ENCODE measurements at places on chromosomes 1 and 21. TPM values are rescaled to one million over a fixed set of nuclear protein-coding genes. Genes with fewer than 3 reads are reported as not detected.

The NIBAN1 gene
- total RNA-seq = 17.5 TPM

The RIMS3 gene
- total RNA-seq = 8.2 TPM

The IGSF8 gene
- total RNA-seq = 44.1 TPM

The S100A7A gene
- 0.10 TPM for total RNA-seq

The TNNT2 gene
- 7.9 TPM for total RNA-seq

The LRRC3 gene
- total RNA-seq = 6.2 TPM

The KCNK2 gene
- total RNA-seq = 1.4 TPM

The DTL gene
- total RNA-seq = 4.8 TPM

The TLR5 gene
- 11.0 TPM for total RNA-seq

The ITGB2 gene
- 11.2 TPM for total RNA-seq

The GBP6 gene
- 0.64 TPM for total RNA-seq

The MAEL gene
- total RNA-seq = not detected

The DNMT3L gene
- not detected for total RNA-seq

The ELAPOR1 gene
- 28.2 TPM for total RNA-seq

GRCh38 chr1:26367441-26367840 lies 5.1 kb downstream of the ZNF683 start:
- no peak for DNase-seq

GRCh38 chr1:38474738-38475623 lies 384.6 kb downstream of the RRAGC start:
- no peak for DNase-seq

DNA sequence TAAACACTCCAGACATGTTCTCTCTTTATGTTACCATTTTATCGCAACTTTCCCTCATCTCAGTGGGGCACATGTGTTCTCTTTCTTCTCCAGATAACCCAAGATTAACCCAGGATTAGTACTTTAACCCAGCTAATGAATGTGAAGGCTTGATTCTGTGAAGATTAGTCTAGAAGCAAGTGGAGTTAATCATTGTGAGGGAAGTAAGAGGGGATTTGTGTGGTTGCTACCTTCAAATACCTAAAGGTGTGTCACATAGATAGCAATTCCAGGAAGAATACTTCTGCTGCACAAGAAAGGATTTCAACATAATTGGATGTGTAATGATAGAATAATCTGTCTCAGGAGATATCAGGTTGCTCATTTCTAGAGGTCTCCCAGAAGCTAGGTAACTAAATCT lies 327.1 kb downstream of the PBX1 start:
- no peak for DNase-seq

GRCh38 chr1:226638001-226638601 lies 89.5 kb downstream of the STUM start:
- peak; percentile 77 for DNase-seq

DNA sequence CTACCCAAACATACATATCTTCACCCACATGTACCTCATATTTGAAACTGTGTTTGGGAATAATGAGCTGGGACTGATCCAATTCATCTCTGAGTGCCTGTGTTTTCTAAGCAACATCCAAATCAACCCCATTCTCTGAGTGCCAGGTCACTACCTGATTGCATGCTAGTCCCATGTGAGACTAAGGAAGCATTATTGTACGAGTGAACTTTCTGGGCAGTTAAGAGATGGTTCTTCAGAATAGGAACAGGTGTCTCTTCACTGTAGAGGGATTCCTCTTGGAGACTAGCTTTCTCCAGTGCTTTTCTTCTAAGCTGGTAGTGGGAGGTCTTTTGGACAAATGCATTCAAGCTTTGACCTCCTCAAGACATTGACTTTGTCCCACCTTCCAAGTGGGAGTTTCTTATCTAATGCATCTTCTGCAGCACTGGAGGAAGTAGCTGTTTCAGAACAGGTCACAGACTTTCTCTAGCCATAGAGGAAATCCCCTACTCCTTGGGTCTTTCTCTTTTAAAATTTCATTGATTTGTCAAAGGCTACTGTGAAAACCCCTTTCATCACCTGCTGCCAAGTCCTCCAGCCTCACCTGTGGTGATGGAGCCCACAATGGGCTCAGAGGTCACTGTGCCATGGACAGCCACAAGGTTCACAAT lies 172.0 kb upstream of the KIAA0040 start:
- DNase-seq = no peak

DNA sequence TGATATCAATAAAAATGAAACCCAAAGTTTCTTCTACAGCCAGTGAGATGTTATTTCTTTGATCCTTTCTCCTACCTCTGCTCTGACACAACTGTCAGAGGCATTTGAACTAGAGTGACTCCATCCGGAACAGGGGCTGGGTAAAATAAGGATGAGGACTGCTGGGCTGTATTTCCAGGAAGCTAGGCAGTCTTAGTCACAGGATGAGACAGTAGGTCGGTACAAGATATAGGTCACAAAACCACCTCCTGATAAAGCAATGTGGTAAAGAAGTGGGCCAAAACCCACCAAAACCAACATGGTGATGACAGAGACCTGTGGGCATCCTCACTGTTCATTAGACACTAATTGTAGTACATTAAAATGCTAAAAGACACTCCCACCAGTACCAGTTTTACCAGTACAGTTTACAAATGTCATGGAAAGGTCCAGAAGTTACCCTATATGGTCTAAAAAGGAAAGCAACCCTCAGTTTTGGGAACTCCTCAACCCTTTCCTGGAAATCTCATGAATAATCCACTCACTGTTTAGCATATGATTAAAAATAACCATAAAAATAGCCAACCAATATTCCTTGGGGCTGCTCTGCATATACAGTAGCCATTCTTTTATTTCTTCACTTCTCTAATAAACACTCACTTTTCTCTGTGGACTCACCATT lies 96.7 kb downstream of the GABPA start:
- DNase-seq = no peak

GRCh38 chr1:116842654-116843053 lies 67.1 kb upstream of the PTGFRN start:
- no peak for DNase-seq

DNA sequence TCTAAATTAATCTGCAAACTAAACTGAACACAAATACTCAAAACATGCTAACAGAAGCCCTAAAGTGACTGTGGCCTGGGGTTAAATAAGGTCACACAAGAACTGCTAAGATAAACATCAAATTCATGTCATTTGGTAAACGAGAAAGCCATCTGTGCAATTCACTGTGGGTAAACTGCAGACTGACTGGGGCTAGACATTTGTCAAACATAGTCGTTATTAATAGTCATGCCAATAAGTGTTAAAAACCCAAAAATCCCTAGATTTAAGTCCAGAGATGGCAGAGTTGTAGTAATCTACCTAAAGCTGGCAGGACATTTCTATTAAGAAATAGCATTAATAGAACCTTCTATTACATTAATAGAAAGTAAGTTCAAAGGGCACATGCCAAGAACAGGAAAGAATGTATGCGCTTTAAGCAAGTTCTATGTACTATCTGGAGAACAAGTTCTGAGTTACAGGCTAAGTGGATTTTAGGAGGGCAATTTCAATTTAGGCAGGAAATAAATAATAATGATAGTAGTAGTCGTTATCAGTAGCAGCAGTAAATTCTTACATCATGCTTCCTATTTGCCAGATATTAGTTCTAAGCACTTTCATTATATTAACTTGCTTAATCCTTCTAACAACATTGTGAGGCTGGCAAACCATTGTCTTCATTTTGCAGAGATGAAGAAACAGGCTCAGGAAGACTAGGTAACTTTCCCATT lies 8.6 kb downstream of the EDEM3 start:
- DNase-seq = no peak

DNA sequence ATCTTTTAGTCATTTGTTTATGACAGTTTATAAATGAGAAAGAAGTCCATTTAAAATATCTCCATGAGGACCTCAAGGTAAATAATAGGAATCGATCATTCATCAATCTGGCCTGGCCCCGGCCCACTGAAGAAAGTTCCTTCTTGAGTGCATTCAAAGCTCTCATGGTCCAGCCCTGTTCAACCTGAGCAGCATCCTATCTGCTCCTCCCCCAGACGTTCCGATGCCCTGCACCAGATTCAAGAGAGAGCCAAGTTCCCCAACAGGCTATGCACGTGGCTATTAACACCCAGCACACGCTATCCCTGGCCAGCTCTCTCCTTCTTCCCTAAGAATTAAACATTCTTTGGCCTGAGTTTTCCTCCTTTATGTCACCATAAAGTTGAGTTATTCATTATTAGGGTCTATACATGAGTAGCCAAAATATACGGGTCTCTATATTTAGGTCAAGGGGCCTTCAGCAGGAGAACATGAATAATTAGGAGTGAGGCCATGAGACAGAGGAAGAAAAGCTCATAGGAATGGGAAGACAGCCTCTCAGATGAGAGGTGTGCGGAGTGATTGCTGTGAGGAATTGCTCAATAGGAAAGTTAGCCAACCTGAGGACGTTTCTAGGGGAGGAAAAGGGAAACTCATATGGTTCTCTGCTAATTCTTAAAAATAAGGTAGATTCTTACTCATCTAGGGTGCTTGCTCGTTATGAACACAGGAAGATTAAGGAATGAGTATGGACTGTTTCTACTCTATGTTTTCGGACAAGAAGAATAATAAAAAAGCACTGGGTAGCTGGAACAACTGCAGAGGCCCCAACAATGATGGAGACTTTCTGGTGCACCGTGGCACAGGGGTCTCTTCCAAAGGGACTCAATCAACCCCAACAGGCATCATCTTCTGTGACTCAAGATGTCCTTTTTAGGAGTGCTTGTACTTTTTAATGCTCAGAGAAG lies 23.6 kb downstream of the RUNX1 start:
- no peak for DNase-seq

- no peak for DNase-seq
These were observed 71.3 kb downstream of the AHCTF1 start for GRCh38 chr1:246860401-246860800.

DNA sequence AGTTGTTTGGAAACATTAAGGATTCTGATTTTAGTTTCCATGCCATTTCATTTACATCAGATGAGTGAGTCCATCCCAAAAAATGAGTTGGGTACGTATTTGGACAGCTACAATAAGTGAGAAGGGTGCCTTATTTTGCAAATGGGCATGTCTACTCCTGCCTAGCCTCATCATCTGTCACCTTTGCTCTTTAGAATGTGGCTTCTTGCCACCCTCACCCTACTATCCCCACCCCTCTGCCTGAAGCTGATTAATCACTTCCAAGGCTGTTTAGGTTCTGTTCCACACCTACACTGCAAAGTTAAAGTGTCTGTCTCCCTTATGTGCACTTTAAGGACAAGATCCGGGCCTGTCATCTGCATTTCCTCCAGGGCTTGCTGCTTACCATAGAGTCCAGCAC lies 61.2 kb downstream of the ST6GALNAC5 start:
- no peak for DNase-seq

- no peak for DNase-seq
These were observed 12.7 kb downstream of the PAX7 start for GRCh38 chr1:18643154-18644012.

DNA sequence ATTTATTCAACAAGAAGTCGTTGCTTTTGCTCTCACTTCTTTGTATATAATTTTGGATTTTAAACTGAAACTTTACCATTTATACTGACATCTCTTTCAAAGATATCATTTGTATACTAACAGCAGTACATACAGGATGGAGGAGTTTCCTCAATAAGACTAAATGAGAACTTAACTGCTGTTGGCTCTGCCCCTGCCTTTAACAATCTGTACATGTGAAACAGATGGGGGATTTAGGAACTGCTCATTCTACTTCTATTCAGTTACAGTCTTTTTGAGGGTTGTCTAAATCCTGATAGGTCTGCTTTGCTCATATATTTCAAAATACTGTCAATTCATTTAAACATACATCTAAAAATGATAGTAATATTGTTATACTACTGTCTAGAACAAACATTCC lies 663.2 kb downstream of the ADGRL2 start:
- DNase-seq = no peak

DNA sequence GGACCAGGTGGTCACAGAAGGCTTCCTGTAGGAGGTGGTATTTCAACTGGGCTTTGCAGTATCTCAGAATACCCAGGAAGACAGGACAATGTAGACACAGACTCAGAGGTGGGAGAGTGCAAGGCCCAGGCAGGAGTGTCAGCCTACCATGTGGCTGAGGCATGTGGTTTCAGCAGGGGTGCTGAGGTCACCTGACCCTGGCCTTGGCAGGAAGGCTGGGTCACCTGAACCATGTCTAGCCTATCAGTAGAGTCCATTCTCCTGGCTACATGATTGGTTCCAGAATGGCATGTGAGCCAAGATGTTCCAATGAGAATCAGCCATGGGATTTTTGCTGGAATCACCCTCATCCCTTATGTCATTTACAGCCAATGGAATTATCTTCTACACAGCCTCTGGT lies 169.4 kb downstream of the ACTL8 start:
- no peak for DNase-seq
